Activated CD4-positive, alpha-beta memory T cell treated with anti-CD3 and anti-CD28 coated beads, Interleukin-2, amount 10 ng/mL, durations not matched to agents 7 days and 5 days (primary cell): ENCODE measurements at places on chromosomes 4 and X. TPM values are rescaled to one million over a fixed set of nuclear protein-coding genes. Genes with fewer than 3 reads are reported as not detected.

DNA sequence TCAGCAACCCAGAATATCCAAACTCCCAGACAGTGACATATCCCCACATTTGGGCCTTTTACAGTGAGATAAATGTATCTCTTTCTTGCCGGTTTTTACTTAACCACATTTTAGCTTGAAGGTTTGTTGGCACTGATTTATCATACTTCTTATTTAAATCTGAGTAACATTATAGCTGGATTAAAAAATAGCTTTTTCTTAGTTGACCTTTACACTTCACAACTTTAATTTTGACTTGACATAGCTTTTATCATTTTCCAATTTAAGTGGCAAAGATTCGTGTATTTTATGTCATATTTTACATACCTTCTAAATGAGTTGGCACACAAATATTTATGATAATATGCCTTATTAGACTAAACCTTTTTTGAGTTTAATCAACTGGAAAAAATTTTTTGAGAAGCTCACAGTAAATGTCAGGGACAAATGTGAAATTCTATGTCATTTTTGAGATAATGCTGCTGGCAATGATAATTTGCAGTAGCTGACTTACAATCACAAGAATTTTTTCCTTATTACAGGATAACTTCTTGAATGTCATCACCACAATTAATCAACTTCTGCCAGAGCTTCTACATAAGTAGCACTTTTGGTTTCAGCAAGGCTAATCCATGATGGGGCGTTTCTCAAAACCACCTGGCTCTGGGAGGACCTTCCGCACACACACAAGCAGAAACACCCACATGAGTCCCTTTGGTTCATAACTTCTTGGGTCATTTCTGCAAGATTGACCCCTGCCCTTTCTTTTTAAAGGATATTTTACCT is 80.3 kb downstream of the SYTL5 start:
- H3K4me1 ChIP-seq, result no peaks in the 10 kb centered on the region
- H3K4me3 ChIP-seq, result no peak overlapping the region
- H3K27me3 ChIP-seq, result peaks cover 5% of the 10 kb centered on the region
- no peak overlapping the region for H3K27ac ChIP-seq
- H3K36me3 ChIP-seq, result no peaks in the 10 kb centered on the region
- no peak for DNase-seq

Gene WDR17
- 0.78 TPM for total RNA-seq

- no peaks in the 10 kb centered on the region for H3K4me1 ChIP-seq
- no peaks in the 10 kb centered on the region for H3K27me3 ChIP-seq
- no peak overlapping the region for H3K27ac ChIP-seq
- no peak for DNase-seq
- H3K4me3 ChIP-seq, result no peak overlapping the region
Measured at GRCh38 chr4:114028071-114028470, 48.6 kb upstream of the ARSJ start.

DNA sequence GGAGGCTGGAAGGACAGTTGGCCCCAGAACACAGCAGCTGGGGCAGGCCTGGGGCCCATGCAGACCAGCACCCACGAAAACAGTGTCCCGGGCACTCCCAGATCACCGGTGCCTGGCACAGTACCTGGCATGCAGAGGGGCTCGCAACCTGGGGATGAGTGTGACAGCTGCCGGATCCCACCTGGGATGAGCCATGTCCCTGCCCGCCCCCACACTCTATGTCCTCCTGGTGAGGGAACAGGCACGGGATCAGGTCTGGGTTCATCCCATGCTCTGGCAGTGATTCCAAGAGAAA is 22.8 kb upstream of the PPP2R2C start:
- no peaks in the 10 kb centered on the region for H3K36me3 ChIP-seq
- H3K27ac ChIP-seq, result no peak overlapping the region
- peaks cover 4% of the 10 kb centered on the region for H3K27me3 ChIP-seq
- no peaks in the 10 kb centered on the region for H3K4me1 ChIP-seq
- no peak for DNase-seq

DNA sequence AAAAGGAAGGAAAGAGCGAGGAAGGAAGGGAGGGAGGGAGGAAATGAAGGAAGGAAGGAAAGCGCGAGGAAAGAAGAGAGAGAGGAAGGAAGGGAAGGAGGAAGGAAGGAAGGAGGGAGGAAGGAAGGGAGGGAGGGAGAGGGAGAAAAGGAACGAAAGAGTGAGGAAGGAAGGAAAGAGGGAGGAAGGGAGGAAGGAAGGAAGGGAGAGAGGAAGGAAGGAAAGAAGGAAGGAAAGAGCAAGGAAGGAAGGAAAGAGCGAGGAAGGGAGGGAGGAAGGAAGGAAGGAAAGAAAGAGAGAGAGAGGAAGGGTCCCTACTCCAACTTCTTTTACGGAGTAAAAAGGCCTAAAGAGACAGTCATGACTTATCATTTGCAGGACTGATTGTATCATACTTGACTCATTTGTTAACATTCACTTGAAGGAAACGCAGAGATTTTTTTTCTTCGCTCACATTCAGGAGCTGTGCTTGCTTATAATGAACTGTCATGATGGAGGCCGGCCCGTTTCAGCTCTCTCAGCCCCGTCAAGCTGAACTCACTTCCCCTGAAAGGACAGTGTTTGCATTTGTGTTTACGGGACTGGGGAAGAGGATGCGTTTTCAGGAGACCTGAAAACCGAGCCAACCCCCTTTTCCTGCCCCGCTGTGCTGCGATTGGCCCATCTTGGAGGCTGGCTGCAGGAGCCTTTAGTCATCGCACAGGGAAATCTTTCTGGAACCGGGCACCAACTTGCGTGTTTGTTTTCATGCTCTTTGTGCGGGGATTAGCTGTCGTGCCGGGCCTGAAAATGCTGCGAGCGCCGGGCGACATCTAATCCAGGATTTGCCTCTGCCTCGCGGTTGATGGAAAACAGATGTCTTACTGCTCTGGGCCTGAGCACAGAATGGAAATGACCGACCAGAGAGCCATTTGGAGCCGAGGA is 17.8 kb downstream of the TRIM2 start:
- peak; percentile 18 for DNase-seq
- H3K4me3 ChIP-seq, result peak overlapping the region; percentile 65
- H3K27ac ChIP-seq, result no peak overlapping the region
- peaks cover 7% of the 10 kb centered on the region for H3K36me3 ChIP-seq

- no peaks in the 10 kb centered on the region for H3K27me3 ChIP-seq
- no peak overlapping the region for H3K4me3 ChIP-seq
- no peak for DNase-seq
- no peak overlapping the region for H3K27ac ChIP-seq
- no peaks in the 10 kb centered on the region for H3K36me3 ChIP-seq
- H3K4me1 ChIP-seq, result no peaks in the 10 kb centered on the region
Measured at GRCh38 chr4:27638163-27638915, 777.7 kb downstream of the STIM2 start.

DNA sequence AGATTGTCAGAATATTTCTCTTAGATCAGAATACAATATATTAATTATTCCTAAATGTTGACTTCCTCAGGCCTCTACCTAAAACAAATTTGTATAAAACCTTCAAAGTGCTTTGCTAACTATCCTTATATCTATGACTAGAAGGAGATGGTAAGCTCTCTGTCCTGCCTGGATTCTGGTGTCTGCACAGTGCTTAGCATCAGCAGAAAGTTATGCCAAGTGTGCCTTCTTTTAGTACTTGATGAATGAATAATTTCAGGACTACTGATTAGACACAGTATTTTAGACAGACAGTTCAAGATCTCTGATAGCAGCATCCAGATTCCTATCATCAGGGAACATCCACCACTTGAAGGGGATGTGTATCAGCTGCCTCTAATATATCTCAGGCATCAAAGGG is 242.4 kb upstream of the TLL1 start:
- no peak overlapping the region for H3K4me3 ChIP-seq
- no peak overlapping the region for H3K27ac ChIP-seq
- H3K27me3 ChIP-seq, result no peaks in the 10 kb centered on the region
- DNase-seq, result no peak
- no peaks in the 10 kb centered on the region for H3K4me1 ChIP-seq
- H3K36me3 ChIP-seq, result no peaks in the 10 kb centered on the region

Gene TMEM35A
- total RNA-seq, result not detected

DNA sequence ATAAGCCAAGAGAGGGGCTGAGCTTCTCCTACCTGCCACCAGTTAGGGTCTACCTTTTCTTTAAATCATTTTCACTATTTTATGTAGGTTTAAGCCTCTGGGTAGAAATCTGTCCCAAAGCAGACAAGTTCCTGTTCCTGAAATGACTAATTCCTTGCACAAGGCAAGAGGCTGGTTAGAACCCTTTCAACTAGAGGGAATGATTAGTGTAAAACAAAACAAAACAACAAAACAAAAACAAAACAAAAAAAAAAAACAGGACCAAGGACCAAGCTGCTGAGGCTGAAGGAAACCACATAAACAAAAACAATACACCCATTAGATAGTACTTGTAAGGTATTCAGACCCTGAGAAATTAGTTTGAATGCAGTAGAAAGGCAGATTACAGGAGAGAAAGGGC is 62.7 kb downstream of the MAML3 start:
- H3K4me1 ChIP-seq, result peaks cover 55% of the 10 kb centered on the region
- H3K27me3 ChIP-seq, result peaks cover 3% of the 10 kb centered on the region
- no peaks in the 10 kb centered on the region for H3K36me3 ChIP-seq
- H3K4me3 ChIP-seq, result no peak overlapping the region
- no peak overlapping the region for H3K27ac ChIP-seq

Gene SOD3
- total RNA-seq, result not detected

Gene HGFAC
- not detected for total RNA-seq

Gene UCHL1
- total RNA-seq, result not detected

Gene GRPEL1
- 39.8 TPM for total RNA-seq

- no peak overlapping the region for H3K4me3 ChIP-seq
- no peaks in the 10 kb centered on the region for H3K4me1 ChIP-seq
- no peak for DNase-seq
- no peaks in the 10 kb centered on the region for H3K27me3 ChIP-seq
- H3K36me3 ChIP-seq, result no peaks in the 10 kb centered on the region
Measured at GRCh38 chr4:186079694-186080093, 10.7 kb downstream of the TLR3 start.

- H3K27me3 ChIP-seq, result peaks cover 27% of the 10 kb centered on the region
- no peak for DNase-seq
- no peaks in the 10 kb centered on the region for H3K36me3 ChIP-seq
- no peak overlapping the region for H3K27ac ChIP-seq
- H3K4me3 ChIP-seq, result no peak overlapping the region
- H3K4me1 ChIP-seq, result no peaks in the 10 kb centered on the region
Measured at GRCh38 chr4:154625971-154626370, 13.5 kb upstream of the FGG start.

GRCh38 chrX:85026170-85026569 is 22.5 kb downstream of the APOOL start:
- H3K27ac ChIP-seq, result no peak overlapping the region
- H3K36me3 ChIP-seq, result peaks cover 2% of the 10 kb centered on the region
- H3K4me1 ChIP-seq, result no peaks in the 10 kb centered on the region

Gene EPHA5
- not detected for total RNA-seq

DNA sequence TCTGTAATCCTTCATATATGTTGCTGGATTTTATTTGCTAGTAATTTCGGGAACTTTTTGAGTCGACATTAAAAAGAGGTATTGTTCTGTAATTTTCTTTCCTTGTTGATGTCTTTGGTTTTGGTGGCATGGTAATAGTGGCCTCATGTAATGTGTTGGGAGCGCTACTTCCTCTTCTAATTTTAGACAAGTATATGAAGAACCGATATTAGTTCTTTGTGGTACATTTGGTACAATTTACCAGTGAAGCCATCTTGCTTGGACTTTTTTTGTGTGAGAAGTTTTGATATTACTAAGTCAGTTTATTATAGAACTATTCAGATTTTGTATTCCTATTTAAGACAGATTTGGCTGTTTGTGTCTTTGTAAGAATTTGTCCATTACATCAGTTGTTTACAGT is 669.2 kb upstream of the AADAT start:
- no peaks in the 10 kb centered on the region for H3K27me3 ChIP-seq
- no peaks in the 10 kb centered on the region for H3K4me1 ChIP-seq
- no peak overlapping the region for H3K4me3 ChIP-seq
- DNase-seq, result no peak
- no peaks in the 10 kb centered on the region for H3K36me3 ChIP-seq

Gene GC
- total RNA-seq, result not detected

GRCh38 chr4:1575418-1576303 is 108.5 kb downstream of the FAM53A start:
- H3K36me3 ChIP-seq, result no peaks in the 10 kb centered on the region
- H3K27ac ChIP-seq, result no peak overlapping the region
- no peak for DNase-seq
- H3K4me3 ChIP-seq, result no peak overlapping the region
- H3K27me3 ChIP-seq, result no peaks in the 10 kb centered on the region

Gene NHS
- total RNA-seq, result 0.71 TPM

GRCh38 chr4:159608436-159608835 is 505.6 kb downstream of the RAPGEF2 start:
- H3K27me3 ChIP-seq, result no peaks in the 10 kb centered on the region
- H3K4me3 ChIP-seq, result no peak overlapping the region
- H3K27ac ChIP-seq, result no peak overlapping the region
- no peaks in the 10 kb centered on the region for H3K4me1 ChIP-seq
- H3K36me3 ChIP-seq, result no peaks in the 10 kb centered on the region
- no peak for DNase-seq

- H3K27ac ChIP-seq, result no peak overlapping the region
- H3K4me3 ChIP-seq, result no peak overlapping the region
- no peaks in the 10 kb centered on the region for H3K4me1 ChIP-seq
- H3K36me3 ChIP-seq, result no peaks in the 10 kb centered on the region
Measured at GRCh38 chr4:113086172-113086695, 36.8 kb downstream of the ANK2 start.

GRCh38 chrX:134718105-134718965 is 60.1 kb upstream of the PLAC1 start:
- peak; percentile 17 for DNase-seq
- H3K27me3 ChIP-seq, result no peaks in the 10 kb centered on the region
- H3K4me1 ChIP-seq, result peaks cover 16% of the 10 kb centered on the region
- peak overlapping the region; percentile 61 for H3K27ac ChIP-seq
- H3K36me3 ChIP-seq, result peaks cover 2% of the 10 kb centered on the region

DNA sequence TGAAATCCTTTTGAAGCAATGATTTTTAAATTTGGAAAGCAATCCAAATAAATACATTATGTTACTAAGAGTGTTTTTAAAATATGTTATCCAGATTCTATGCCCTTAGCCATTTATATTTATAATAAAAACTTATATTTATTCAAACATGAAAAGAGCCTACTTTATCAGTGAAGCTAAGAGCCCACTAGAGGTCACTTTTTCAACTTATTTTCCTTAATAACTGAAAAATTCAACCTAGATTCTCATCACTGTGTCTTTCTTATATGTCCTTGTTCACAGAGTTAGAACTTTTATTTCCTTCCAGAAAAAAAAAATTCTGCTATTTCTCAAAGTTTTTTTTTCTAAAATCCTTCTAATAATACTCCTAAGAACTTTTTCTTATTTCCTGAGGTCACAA is 23.9 kb downstream of the PRDM8 start:
- H3K36me3 ChIP-seq, result no peaks in the 10 kb centered on the region
- DNase-seq, result no peak
- H3K4me3 ChIP-seq, result no peak overlapping the region

DNA sequence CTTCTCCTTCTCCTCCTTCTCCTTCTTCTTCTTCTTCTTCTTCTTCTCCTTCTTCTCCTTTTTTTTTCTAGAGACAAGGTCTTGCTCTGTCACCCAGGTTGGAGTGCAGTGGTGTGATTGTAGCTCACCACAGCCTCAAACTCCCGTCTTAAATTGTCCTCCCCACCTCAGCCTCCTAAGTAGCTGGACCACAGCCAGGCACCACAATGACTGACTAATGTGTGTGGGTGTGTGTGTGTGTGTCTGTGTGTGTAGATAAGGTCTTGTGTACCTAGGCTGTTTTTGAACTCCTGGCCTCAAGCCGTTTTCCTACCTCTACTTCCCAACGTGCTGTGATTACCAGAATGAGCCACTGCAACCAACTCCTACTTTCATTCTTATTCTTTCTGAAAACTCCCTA is 390.9 kb downstream of the ADAM29 start:
- no peak overlapping the region for H3K4me3 ChIP-seq
- H3K4me1 ChIP-seq, result no peaks in the 10 kb centered on the region
- H3K27me3 ChIP-seq, result no peaks in the 10 kb centered on the region
- H3K27ac ChIP-seq, result no peak overlapping the region
